ENCODE measurements at places on chromosomes 7 and 10.
A peak's percentile ranks its signal among the peaks of the same experiment; 100 is the strongest.

GRCh38 chr7:158270856-158271413, 316.7 kb downstream of the PTPRN2 start:
- DNase-seq, result no peak

- no peak for DNase-seq
Observed at GRCh38 chr10:51348622-51349021, 274.3 kb downstream of the PRKG1 start.

- no peak for DNase-seq
Observed at GRCh38 chr7:83455612-83456011, 193.3 kb downstream of the SEMA3E start.

DNA sequence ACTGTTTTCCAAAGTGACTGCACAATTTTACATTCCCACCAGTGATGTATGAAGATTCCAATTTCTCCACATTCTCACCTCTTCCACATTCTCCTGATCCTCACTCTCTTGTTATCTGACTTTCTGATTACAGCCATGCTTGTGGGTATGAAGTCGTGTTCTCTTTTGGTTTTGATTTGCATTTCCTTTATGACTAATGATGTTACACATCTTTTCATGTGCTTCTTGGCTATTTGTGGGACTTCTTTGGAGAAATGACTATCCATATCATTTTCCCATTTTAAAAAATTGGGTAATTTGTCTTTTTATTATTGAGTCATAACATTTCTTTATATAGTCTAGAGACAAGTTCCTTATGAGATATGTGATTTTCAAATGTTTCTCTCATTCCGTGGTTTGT, 10.5 kb upstream of the GIMAP8 start:
- DNase-seq, result no peak

GRCh38 chr7:45563941-45564461, 10.2 kb upstream of the ADCY1 start:
- DNase-seq, result no peak

- DNase-seq, result no peak
Observed at GRCh38 chr7:142519079-142520078, 229.9 kb upstream of the PRSS1 start.

DNA sequence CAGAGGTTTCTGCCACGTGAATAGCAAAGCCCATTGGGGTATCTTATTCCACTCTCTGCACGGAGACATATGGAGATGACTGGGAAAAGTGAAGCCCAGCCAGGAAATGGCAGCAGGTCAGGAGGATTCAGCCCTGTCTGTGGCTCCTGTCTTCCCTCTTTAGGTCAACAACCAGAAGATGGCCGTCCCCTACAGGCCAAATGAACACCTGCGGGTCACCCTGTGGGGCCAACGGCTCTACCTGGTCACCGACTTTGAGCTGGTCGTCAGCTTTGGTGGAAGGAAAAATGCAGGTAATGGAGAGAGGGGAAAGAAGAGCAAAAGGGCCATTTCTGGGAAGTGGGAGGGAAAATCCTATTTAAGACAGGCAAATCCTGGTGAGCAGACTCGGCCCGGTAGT, 38.3 kb downstream of the EPHB4 start:
- peak; percentile 47 for DNase-seq

- DNase-seq, result no peak
Observed at GRCh38 chr7:135977742-135978066, 545 bp upstream of the MTPN start.

DNA sequence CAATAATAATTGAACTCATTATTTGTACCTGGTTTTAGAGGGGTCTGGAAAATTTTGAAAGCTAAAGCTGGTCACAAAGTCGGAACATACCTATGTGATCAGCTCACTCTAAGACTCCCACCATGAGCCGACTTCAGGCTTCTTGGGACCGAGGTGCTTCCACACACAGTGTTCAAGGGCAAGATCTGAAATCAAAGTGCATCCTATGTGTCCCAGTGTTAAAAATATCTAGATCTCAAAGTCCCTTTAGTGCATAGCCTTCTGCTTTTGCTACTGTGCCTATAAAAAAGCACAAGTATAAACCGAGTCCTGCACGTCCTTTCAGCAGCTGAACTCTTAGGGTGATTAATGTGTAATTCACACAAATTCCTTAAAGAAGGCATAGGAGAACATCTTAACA, 43.5 kb upstream of the FXYD4 start:
- DNase-seq, result no peak

DNA sequence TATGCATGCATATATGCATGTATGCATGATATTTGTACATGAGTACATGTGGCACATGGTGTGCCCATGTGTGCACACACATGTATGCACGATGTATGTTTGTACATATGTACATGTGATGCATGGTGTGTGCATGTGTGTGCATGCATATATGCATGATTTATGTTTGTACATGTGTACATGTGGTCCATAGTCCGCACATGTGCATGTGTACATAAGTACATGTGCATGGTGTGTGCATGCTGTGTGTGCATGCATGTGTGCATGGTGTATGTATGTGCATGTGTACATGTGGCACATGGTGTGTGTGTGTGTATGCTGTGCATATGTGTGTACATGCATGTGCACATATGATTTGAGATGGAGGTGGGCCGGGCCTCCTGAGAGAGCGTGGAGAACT, 384.2 kb downstream of the TYW1 start:
- no peak for DNase-seq

DNA sequence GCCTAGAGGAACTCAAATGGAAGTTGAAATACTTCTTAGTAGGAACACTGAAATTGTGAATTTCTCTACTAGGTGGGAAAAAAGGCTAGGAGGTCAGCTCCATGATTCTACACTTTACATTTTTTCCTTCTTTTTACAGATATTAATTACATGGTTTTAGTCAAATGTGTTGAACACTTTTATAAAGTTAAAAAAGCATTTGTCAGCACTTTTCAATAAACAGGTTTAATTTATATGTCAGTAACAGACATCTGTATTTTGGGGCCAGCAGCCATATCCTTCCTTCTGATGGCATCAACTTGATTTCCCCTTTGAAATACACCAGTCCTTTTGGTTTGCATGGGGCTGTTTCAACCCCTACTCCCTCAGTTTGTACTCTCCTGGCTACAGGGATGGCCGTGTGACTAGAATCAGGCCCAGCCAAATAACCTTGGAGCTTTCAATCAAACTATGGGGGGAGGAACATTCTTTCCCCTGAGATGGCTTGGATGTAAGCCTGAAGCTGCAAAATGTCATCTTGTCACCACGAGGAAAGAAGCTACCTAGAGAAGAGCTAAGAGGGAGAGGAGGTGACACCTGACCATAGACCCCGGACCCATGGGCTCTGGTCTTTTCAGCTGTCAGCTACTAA, 171.0 kb upstream of the NEBL start:
- no peak for DNase-seq

GRCh38 chr10:102112210-102112817, 7.9 kb downstream of the LDB1 start:
- DNase-seq, result no peak

GRCh38 chr7:106793015-106793975, 71.8 kb upstream of the PIK3CG start:
- DNase-seq, result peak; percentile 74

DNA sequence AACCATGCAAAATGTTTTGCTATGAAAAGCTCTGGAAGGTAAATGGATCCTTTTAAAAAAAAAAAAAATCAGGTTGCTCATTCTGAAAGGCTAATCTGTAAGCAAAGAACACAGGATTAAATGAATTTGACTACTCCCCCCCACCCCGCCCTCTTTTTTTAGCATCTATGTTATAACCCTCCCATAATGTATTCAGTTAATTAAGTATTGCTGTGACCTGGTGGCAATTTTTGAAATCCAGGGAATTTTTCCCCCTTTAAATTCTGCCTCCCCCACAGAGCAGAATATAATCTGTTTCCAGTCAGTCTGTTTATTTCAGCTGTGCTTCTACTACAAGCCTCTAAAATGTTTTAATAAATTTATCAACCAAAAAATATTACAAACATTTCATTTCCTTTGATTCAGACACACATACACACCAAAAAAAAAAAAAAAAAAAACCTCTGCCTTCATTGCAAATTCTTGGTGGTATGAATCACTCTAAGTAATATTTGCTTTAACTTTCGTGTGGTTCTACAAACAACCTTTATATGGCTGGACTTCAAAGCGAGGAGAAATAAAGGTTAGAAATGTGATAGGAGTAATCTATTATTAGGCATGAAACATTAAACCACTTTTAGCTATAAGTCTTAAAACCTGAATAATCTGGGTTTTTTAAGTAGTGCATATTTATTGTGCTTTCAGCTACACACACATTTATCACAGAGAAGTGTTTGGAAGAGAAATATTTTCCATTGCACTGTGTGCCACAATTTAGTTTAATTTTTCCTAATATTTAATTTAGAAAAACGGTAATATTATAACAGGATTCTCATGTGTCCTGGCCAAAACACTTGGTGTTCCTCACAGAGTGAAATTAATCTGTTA, 64.4 kb upstream of the ARID5B start:
- peak; percentile 93 for DNase-seq

DNA sequence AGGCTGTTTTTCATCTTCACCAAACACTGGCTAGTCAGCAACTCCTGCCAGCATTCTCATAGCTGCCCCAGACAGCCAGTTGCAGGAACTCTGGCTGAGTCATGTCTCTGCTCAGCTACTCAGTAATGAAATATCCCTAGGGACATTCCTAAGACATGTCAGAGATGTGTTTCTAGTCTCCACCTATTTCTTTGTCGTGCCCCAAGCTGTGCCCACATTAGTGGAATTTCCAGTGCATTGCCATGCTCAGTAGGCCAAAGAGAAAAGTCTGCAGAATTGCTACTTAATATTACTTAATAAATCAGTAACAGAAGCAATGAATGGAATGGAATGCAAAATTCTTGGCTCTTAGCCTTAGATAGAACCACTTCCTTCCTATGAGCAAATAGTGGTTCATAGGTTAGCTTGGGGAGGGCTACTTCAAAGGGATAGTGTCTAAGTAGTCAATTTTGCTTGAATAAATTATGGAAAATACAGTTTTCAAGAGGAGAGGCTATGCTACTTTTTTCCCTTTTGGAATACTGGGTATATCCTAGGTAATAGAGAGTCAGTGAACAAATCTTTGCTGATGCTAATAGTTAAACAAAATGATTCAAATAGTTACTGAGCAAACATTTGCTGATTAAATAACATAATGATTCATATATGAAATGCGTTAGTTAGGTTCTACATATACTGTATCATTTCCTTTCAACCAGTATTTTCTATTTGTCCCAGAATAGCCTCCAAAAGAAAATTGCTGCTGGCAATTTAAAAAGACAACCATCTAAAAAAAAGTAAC, 23.6 kb upstream of the SEMA3C start:
- DNase-seq, result no peak

GRCh38 chr10:46314071-46314470, 27.3 kb downstream of the ANTXRL start:
- DNase-seq, result no peak

- no peak for DNase-seq
Observed at GRCh38 chr10:31773749-31774298, 154.8 kb downstream of the ARHGAP12 start.

DNA sequence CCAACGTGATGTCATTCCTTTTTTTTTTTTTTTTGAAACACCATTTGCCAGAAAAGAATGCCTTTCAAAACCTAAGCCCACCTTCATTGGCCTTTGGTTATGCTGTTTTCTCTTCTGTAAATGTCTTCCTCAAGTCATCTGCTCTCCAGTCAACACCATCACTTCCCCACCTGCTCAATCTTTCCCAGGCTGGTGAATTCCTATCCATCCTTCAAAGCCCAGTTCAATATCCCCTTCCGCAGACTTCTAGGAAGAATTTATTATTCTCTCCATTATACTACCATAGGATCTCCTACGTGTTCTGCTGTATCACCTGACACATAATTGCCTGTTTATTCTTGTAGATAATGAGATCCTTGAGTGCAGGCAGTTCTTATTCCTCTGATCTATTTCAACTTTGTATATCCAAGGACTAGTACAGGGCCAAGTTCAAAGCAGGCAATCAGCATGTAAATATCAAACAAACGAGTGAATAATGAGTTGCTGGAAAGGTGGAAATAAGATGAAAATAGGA, 73.5 kb upstream of the PRR15 start:
- no peak for DNase-seq

GRCh38 chr10:119444866-119445265, 97.7 kb downstream of the RGS10 start:
- DNase-seq, result no peak

DNA sequence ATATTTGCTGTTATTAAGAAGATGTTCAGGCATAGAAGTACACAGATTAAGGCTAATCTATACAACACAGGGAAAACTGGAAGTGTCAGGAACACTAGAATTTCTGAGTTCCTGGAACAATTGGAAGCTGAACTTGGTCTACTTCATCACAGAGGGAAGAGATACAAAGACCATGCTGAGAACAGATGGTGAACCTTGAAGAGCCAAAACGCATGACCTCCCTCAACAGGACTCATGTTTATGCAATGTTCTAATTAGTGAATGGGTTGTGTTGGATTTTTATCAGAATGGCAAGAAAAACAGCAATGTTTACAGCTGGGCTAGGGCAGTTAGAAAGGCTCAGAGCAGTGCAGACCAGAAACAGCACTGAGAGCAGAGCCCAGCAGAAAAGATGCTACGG, 94.9 kb downstream of the SFMBT2 start:
- no peak for DNase-seq

- no peak for DNase-seq
Observed at GRCh38 chr10:43024524-43024923, 52.3 kb upstream of the RET start.

DNA sequence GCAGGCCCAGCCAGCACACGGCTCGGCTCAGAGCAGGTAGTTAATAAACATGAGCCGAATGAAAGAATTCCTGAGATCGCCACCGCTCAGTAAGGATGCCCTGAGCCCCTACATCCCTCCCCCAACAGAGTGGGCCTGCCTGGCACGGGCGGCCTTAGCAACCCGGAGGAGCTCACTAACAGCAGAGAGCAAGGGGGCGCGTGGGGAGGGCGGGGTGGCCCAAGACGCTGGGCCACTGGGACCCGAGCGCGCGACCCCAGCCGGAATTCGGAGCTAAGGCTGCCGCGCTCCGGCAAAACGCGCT, 403 bp upstream of the ENO4 start:
- DNase-seq, result no peak

DNA sequence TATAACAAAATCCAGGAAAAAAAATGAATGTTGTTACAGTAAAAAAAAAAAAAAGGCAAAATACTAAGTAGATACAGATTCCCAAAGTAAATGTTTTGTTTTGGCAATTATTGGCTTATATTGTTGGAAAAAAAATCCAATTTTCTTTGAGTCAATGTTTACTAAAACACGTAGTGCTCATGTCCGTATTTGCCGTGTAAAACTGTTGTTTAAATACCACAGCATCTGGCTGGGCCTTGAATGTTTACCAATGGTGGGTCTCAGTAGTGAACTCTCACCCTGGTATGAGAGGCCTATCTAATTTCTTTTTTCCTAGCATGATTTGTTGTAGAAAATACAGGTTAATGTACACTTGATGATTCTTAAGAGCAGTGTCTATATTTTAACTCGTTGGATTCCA, 41.4 kb upstream of the SLC26A5 start:
- DNase-seq, result no peak
